Hepatocyte (in vitro differentiated cells): ENCODE measurements at places on chromosomes 5 and 9.

- DNase-seq = no peak
These were observed 52.4 kb downstream of the DMRT2 start for GRCh38 chr9:1102642-1102970.

GRCh38 chr9:93492327-93492726 lies 38.9 kb upstream of the FAM120AOS start:
- no peak for DNase-seq

- peak; percentile 7 for DNase-seq
These were observed 268.5 kb upstream of the NMUR2 start for GRCh38 chr5:152673601-152674000.

DNA sequence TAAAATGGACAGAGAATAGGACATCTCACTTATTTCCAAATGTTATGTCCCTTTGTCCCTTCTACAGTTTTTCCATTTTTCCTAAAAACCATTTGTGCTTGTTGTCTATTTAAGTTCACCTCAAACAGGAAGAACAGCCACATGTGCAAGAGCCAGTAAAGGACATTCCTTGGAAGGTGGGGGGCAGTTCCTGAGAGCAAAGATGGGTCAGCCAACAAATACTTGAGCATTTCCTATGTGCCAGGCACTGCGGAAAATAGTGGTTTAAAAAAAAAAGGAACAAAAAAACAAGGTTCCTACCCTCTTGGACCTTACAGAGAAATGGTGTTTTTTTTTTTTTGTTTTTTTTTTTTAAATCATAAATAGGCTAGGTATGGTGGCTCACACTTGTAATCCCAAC lies 26.8 kb downstream of the ANP32B start:
- no peak for DNase-seq

DNA sequence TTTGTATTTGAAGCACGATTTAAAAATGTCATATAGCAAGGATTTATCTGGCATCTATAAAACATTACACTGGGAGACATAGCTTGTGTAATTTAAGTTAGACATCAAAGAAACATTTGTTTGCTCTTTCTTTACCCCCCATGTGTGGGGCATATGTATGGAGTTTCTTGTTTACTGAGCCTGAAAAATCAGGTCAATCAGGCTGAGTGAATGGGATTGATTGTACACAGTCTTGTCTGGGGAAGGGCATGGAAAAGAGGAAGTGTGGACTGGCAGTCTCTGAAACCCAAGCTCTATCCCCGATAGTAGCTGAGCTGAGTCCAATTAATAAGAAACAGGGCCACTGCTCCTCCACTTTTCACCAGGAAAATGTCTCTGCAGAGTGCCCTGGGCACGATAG lies 49.4 kb downstream of the SLC46A2 start:
- no peak for DNase-seq

GRCh38 chr9:114446036-114446435 lies 58.3 kb upstream of the AKNA start:
- DNase-seq = no peak

- no peak for DNase-seq
These were observed 94.3 kb downstream of the DCP2 start for GRCh38 chr5:113070901-113071300.

DNA sequence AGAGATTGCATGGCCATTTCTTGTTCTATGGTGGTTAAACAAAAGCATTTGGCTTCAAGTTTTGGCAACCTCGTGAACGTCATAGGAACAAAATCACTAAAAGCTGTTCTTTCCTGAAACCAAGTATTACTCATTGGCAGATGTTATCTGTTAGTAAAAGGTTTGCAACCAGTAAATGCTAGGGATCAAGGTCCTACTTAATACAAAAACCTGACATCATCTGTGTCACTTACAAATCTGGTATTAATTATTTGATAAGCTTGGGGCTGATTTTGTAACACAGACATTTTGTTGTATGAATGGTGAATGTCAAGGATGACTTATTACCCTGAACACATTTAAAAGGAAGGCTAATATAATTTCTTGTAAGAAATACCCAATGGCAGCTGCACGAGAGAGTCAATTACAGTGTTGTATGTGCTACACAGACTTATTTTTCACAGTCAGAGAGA lies 486.4 kb upstream of the ZNF608 start:
- DNase-seq = peak; percentile 13

- no peak for DNase-seq
These were observed 42.2 kb downstream of the PTTG1 start for GRCh38 chr5:160463740-160464465.

- DNase-seq = peak; percentile 65
These were observed 3.6 kb downstream of the ERGIC1 start for GRCh38 chr5:172837640-172838039.

- DNase-seq = no peak
These were observed 18.5 kb downstream of the MRPS27 start for GRCh38 chr5:72301557-72301956.

DNA sequence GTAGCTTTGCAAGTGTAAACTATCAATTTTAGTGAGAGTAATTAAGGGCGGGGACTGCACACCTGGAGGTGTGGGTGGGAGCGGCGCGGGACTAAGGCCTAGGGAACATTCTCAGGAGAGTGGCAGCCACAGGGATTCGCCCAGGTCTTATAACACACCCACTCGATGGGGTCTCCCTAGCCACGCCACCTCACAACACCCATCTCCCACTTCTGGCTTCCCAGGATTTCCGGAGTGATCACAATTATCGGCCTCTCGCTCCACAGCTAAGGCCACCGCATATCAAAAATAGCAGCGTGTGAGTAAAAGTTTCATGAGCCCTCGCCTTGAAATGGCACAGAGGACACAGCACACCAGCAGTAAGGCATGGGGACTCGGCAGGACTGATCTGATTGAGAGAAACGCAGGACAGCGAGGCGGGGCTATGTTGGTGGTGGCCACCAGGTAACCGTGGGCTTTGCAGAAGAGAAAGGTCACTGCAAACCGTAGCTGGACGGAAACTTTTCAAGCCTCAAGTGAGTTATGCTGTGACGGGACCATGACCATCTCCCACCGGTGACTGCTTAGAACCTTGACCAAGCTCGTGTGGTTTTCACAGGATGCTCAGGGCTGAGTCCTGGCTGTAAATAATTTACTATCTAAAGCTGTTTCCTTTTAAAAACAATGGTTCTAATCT lies 1.1 kb upstream of the LPAR1 start:
- DNase-seq = peak; percentile 28

GRCh38 chr5:14177634-14178033 lies 34.5 kb downstream of the TRIO start:
- no peak for DNase-seq

DNA sequence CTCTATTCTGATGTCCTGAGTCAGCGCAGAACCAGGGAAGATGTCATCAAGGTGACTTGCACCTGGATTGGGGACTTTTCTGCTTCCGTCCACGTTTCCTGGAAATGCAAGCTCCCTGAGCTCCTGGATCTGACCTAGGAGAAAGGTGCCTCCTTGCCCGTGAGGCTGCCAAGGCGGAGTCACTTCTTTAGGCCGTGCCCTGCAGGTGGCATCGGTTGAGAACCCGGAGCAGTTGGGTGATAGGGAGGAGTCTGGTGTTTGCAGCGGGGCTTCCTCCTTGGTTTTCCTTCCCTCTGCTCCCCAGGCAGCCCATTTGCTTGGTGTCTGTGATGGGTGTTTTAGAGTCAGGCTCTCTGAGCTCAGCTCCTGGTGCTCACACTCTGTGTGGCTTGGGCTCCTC lies 15.2 kb downstream of the NANS start:
- DNase-seq = no peak

DNA sequence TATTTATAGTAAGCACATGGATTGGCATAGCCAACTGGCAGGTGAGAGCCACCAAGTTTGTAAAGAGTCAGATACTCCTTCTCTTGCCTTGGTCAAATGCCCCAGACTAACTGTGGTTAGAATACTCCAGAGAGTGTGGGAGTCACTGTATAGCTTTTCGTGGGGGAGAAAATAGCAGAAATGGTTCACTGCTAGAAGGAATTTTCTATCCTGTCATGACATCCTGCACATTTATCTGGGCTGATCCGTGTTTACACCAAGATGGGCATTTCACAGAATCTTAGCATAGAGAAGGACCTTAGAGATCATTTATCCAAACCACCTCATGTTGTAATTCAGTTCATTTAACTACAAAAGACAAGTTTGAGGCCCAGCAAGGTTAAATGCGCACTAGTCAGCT lies 460.8 kb downstream of the ENC1 start:
- no peak for DNase-seq

DNA sequence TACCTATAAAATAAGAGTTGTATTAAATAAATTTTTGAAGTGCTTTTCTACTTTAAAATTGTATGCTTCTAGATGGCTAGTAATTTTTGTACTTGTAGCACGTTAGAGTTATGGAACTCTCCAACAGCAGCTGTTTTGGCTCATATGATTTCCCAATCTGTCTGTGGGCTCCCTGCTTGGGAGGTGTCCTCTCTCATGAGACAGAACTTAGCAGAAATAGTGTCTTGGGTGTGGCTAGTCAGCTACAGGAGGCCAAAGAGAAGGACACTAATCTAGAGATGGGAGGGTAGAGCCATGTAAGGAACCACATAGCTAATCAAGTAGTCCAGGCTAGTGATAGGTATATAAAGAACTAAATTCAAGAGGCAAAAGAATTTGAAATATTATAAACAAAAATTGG lies 78.4 kb upstream of the DAB2 start:
- no peak for DNase-seq

GRCh38 chr9:134439368-134439784 lies 113.1 kb downstream of the RXRA start:
- DNase-seq = no peak

- no peak for DNase-seq
These were observed 32.1 kb downstream of the SEMA4D start for GRCh38 chr9:89465726-89466308.

GRCh38 chr5:115586525-115587146 lies 15.6 kb downstream of the TICAM2 start:
- DNase-seq = peak; percentile 38
